ENCODE measurements at places on chromosomes 3 and 15.

- DNase-seq, result no peak
These were observed 82.1 kb downstream of the DLG1 start for GRCh38 chr3:197216169-197216860.

GRCh38 chr3:60316121-60316797, 935.0 kb downstream of the FHIT start:
- DNase-seq, result no peak

- no peak for DNase-seq
These were observed 172.8 kb upstream of the PLSCR5 start for GRCh38 chr3:146777941-146778340.

- no peak for DNase-seq
These were observed 77.4 kb downstream of the CHCHD6 start for GRCh38 chr3:126781406-126781805.

GRCh38 chr3:49260806-49261324, 16.2 kb downstream of the C3orf62 start:
- DNase-seq, result no peak

DNA sequence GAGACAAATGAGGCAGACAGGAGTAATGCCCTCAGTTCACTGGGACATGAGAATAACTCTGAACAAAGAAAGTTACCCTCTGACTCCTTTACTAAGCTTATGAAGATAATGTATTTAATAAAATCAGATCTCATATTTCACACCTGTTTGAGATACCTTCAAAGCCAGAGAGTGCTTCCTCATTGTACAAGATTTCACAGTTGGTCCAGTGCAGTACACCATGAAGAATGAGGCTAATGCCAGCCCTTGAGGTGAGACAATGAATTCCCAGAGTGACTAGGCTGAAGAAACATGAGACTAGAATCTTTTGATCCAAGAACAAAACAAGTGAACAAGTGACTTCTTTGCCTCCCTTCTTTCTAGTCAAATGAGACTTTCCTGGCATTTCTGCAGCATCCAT, 1133.8 kb downstream of the TUSC7 start:
- DNase-seq, result no peak

GRCh38 chr3:141915016-141915415, 38.6 kb downstream of the ATP1B3 start:
- no peak for DNase-seq

DNA sequence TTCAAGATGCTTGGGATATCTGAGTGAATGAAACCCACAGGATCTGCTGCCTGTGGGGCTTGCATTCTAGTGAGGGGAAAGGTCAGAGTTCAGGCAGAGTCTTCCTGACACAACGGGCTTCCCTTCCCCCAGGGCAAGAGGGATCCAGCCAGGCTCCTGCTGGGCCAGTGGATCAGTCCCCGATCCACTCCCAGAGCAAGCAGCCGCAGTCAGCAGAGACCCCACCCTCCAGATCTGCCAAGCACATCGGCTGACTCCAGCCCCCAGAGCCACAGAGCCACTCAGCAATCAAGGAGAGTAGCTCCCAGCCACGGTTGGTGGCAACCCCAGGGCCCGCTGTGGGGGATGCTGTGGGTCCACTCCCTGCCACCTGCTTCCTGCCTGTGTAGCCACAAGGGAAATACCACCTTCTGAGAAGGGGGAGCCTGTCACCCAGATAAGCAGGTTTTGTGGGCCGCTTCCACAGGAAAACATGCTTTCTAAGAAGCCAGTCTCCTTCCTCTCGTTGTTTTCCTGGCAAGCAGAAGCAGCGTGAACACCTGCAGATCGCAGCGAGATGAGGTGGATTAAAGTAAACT, 44.9 kb downstream of the CPN2 start:
- no peak for DNase-seq

- DNase-seq, result no peak
These were observed 788.2 kb upstream of the ARPP21 start for GRCh38 chr3:34851137-34851536.

- no peak for DNase-seq
These were observed 68.0 kb downstream of the C3orf70 start for GRCh38 chr3:185084901-185085300.

DNA sequence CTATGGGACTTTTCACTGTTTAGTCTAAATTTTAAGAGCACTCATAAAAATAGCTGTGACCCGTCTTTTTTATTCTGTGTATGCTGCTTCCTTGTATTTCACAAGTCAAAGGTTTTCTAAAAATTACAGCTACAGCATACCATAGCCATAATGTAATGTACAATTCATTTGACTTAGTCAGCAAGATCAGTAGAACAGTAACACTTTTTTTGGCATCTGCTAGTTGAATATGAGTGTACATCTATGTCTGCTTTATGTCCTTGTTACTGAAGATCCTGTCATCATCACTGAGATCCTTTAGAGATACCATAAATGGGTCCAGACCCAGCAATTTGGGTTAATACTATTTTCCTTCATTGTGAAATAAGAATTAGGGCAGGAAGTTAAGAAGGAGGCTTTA, 42.2 kb downstream of the CMSS1 start:
- no peak for DNase-seq

DNA sequence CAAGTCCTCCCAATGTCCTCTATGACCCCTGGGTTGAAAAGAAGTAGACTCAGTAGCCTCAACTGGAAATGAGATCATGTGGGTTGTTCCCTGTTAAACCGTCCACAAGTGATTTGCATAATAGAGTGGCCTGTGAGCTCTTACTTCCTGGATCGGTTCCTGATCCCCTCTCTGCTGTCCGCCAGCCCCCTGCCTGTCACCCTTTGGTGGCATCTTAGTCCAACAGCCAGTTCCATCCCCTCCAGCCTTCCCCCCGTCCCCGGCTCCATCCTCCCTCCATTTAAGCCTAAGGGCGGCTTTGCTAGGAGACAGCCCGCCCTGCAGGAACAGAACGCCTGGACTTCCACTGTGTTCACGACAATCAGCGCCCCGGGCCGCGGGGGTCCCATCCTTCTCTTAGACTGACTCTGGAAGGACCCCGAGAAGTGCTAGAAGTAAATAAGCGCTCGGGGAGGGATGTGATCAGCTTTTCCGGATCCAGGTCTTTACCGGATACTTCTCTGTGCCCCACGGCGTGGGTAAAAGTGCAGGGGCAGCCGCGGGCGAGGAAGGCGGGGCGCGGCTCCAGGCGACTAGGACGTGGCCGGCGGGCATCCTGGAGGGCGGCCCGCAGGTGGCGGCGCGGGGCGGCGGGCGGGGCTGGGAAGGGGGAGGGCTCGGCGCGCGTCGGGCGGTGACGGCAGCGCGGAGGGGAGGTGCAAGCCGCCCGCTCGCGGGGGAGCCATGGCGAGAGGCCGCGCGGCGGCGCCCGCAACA, 51.2 kb upstream of the ULK4 start:
- DNase-seq, result peak; percentile 45

DNA sequence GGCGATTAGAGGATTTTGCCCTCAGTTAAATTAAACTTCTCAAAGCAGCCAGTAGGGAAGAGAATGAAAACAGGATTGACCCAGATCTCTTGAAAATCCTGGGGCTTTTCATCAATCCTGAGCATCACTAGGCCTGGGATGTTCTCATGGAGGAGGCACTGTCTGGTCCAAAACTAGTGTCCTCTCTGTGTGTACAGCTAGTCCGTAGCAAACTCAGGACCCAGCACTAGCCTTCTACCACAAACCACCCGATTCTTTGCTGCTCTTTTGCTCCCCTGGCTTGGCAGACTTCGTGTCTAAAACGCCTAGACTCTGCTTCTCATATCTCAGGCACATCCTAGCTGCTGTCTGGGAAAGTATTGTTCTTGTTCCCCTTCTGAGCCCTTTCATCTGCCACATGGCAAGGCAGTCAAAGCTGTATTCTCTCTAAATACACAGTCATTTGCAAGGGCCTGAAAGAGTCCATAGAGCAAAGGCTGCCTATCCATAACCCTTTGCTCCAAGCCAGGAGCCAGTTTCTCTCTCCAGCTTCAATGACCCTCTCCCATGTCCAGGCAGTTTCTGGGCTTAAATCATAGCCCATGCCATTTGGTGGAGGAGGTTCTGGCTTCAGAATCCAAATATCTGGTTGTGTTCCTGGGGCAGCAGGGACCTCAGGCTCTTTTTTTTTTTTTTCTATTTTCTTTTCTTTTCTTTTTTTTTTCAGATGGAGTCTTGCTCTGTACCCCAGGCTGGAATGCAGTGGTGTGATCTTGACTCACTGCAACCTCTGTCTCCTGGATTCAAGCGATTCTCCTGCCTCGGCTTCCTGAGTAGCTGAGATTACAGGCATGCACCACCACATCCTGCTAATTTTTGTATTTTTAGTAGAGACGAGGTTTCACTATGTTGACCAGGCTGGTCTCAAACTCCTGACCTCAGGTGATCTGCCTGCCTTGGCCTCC, 52.4 kb downstream of the CDC25A start:
- no peak for DNase-seq

GRCh38 chr3:146187334-146187950, 26.5 kb upstream of the PLOD2 start:
- no peak for DNase-seq

GRCh38 chr15:64911311-64912186, at the start of gene ANKDD1A:
ANKDD1A (plus strand) TSS chr15:64911902; CDS start chr15:64911931, 29 bp downstream.
- DNase-seq, result no peak

DNA sequence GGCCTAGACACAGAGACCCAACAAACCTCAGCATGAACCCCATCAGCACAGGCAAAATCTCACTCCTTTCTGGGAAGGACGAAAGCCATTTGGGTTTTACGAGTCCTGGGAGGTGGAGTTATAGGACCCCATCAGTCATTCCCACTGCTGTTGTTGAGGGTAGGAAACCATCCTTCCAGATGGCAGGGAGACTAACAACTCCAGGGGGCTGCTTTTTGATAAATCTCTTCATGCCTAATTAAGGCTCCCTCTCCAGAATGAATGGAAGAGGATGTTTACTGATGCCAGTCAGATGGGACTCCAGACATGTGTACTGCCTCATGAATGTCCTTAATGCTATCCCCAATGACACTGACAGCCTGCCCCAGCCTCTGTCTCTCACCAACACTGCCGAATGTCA, 75.3 kb downstream of the ST8SIA2 start:
- no peak for DNase-seq

DNA sequence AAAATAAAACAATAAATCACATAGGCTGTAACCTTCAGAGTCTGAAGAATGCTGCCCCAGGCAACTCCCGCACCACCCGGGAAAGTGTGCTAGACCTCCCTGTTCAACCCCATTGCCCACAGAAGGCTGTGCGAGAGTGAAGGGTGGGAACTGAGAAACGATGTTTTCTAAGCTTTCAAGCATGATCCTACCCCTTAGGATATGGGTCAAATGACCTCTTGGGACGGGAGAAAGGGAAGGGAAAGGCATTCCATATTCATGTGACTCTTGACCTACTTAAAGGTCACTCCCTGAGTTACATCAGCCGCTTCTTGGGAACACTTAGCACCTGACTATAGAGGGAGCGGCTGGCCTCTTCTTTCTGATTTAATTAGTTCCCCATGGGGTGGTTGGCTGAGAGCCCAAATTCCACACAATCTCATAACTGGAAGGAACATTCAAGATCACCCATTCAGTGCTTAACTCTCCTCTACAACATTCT, 114.7 kb upstream of the SLC24A5 start:
- no peak for DNase-seq

DNA sequence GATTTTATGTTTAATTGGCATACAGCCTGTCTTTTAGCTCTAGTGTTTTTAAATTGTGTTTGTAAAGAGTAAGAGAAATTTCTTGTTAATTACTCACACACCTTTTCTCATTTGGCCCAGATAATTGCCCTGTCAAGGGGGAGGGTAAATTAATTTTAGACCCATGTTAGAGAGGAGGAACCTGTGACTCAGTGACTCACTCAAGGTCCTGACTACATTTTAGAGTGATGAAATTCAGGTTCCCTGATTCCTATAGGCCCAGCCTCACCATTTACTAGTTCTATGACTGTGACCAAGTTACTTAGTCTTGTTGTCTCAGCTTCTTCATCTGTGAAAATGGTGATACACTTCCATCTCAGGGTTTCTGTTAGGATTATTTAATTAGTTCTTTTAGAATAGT, 125.2 kb upstream of the DPH6 start:
- DNase-seq, result no peak

DNA sequence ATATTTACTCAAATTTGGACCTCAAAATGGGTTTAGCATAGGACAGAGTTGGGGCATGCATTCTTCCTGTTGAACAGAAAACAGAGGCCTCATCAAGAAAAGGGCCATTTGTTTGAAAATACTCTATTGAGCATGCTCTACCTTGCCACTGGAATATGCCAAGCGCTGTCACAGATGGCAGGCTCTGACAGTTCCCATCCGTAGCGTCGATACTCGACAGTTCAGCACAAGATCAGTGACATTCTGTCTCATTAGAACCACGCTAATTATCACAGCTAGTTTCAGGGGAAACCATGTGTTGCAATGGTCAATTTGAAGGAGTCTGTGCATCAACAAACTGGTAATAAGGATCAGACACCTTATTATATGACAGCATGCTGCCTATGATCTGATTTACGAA, 54.5 kb downstream of the SATB1 start:
- DNase-seq, result no peak

DNA sequence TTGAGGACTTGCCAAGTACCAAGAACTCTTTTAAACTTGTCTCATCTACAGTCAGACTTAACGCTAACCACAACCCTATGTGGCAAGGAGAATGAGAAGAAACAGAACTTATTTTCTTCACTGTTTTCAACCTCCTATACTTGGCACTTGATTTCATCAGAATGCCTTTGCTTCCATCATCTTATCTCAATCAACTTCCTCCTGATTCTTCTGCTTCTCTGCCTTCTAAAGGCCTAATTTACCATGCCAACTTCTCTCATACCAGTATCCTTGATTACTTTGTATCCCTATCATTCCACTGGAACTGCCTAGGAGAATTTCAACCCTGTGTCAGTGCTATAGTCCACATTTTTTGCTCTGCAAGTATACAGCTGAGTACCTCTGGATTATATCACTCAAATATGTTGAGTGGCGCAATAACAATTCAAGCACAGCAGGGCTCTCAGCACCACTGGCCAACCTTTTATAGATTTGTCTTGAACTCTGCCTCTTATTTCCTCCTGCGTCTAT, 413.6 kb downstream of the ROBO1 start:
- DNase-seq, result no peak

DNA sequence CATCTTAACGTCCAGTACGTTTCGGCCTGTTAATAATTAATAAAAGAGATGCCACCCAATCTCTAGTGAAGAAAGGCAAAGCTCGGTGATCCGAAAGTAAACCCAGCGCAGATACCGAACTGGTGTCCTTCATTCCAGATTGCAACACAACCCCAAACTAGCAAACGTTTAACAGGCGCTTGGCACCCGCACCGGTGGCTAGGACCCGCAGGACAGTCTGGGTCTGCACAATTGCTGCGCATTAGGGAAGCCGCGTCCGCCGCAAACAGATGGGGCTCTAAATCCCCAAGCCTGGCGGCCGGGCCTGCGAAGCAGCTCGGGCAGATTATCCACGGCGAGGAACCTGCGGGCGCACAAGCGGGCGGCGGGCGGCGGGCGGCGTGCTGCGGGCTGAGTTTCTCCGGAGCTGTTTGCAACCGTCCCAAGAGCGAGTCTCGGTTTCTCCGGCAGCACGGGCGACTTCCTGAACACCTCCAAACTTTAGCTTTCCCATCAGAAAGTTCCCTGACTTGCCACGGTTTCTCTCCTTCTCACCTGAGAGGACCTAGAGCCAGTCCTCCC, 112.1 kb upstream of the ICE2 start:
- no peak for DNase-seq

GRCh38 chr3:177931346-177931745, 604.9 kb upstream of the KCNMB2 start:
- DNase-seq, result no peak

- no peak for DNase-seq
These were observed 3.6 kb downstream of the PLA2G4D start for GRCh38 chr15:42090781-42091180.

GRCh38 chr15:66132251-66132816, 121.2 kb downstream of the MEGF11 start:
- no peak for DNase-seq

GRCh38 chr3:169895072-169895471, 16.3 kb upstream of the SAMD7 start:
- DNase-seq, result no peak

GRCh38 chr3:146817704-146818103, 212.6 kb upstream of the PLSCR5 start:
- DNase-seq, result no peak

All from activated CD8-positive, alpha-beta memory T cell treated with anti-CD3 and anti-CD28 coated beads for 4 hours (primary cell).